ENCODE measurements at places on chromosomes 3 and 15.

DNA sequence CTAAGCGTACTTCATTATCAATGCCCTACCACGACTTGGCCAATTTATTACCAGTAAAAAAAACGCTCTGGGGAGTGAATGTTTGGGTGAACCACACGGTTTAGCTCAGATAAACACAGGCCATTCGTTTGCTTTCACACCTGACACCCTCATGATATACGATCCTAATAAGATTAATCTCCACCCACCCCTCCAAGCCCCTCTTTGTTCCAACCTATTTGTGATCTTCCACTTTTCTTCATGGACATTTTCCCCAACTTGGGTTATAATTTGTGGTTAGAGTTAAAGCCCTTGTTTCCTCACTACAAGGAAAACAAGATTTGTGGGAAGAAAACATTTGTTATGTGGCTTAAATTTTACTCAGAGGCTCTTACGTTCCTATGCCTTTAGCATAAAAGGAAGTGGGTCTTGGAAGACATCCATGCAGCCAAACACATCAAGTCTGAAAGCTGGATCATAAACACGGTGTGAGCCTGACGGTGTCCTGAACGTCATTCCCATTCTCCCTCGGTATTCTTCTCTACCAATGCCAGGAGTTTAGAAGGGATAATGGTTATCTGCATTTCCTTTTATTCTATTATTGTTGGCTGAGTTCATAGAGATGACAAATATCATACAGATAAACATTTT lies 518.9 kb downstream of the NR2F2 start:
- no peak for DNase-seq

DNA sequence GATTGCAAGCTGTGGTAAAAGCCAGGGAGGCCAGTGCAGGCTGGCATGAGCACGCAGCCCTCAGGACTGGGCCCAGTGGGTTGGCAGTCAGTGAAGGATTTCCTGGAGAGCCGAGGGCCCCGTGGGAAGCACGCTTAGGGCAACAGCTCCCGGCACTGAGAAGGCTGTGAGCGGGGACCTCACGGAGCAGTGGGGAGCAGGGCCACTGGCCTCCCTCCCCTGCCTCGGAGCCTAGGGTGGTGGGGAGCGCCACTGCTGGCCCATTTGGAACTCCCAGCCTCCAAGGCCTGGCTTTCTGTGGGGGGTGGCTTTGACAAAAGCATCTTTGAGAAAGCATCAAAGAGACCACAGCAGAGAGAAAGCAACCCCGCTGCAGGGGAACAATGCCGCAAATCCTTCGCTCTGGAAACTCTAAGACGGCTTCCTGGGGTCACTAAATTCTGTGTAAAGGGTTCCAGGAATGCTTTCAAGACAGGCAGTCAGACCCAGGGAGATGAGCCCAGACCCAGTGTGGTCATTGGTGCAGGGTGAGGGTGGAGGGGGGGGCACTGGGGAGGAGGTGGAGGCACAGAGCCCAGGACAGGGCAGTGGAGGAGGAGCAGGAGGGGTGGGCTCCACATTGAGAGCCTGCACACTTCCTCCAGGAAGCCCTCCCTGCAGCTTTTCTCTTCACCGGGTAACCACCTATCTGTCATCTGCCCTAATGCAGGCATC lies 9.5 kb upstream of the APBA2 start:
- no peak for DNase-seq

GRCh38 chr3:65439641-65440284 lies 599.0 kb downstream of the MAGI1 start:
- peak; percentile 34 for DNase-seq

DNA sequence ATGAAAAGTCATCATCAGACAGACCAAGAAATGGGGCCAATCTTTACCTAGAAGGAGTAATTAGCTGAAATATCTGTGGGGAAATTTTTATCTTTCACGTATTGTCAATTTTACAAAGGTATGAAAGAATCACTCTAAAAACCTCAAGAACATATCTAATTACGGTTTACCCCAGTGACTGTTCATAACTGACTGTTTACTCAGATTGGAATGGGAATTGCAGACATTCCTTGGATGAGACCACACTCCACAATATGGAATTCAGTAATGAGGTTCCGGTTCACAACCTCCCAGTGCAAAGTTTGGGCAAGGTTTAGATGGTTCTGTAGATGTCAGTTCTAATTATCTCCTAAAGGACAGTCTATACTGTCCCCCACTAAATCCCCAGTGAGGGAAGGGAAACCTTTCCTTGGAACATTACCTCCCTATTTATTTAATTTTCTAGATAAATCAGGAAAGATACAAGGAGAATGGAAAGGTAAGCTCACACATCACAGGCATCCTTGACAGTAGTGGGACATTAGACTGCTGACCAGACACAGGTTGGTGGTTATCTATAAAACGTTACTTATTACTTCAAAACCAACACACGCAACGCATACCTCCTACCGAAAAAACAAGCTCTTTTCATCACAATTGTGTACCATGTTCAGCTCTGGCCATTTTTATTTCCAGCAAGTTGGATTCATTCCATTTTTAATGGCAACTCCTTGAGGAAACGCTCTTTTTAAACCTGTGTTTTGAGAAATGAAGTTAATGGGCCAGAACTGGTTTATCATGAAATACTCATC lies 129.9 kb downstream of the RORA start:
- DNase-seq, result no peak

DNA sequence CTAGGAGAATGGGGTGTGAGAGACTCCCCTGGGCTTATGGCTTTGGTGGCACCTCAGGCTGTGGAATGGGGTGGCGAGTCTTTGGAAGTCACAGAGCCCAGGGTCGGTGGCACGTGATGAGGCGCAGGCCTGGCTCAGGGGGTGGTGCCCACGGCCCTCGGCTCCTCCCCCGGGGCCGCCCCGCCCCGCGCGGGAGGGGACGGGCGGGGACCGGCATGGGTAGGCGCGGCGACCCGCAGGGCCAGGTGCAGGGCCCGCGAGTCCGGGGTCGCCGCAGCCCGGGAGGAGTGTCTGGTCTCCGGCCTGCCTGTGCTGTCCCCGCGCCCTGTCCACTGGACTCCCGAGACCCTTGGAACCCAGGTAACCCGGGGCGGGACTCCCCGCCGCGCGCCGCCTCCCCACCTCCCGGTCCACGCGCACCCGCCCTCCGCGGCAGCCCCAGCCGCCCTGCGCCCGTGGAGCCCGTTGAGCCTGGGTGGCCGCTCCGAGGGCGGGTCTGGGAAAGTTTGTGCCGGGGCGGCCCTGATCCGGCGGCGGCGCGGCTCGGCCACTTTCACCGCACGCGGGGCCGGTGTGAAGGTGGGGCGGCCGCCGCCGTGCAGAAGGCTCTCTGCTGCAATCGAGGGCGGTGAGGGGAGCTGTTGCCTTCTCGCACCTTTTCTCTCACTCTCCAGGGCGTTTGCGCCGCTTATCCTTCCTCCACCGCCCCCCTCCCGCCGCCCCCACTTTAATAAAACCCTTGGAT lies at the start of gene PAQR5:
TSS of gene PAQR5 (plus strand) at position 216 of the 745 bp plus-strand sequence. CDS start 61,169 bp downstream, outside the sequence.
- no peak for DNase-seq

DNA sequence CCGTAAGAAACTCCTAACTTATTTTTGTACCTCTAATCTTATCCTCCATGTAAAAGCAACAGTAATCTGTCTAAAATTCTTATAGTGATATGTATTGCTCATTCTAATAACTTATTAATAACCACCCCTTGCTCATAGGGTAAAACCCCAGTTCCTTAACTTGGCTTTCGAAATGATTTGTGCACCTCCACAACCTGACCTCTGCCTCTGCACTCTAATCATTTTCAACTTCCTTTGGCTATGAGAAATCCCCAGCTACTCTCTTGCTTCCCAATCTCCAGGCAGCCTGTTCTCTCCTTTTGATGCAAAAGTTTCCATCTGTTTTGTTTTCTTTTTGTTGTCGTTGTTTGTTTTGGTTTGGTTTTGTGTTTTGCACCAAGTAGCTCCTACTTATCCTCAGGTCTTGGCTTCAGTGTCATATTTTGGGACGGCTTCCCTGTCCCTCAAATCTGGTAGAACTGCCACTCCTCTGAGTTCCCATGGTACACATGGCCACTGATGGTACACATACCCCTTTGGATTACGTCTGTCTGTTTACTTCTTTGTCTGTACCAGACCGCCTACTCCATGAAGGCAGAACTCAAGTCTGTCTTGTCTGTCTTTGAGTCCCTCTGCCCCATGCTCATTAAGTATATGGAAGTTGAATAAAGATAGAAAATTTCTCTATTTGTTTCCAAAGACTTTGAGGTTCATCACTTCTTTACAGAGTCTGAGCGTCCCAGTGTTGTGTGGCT lies 105.6 kb upstream of the TGFBR2 start:
- no peak for DNase-seq

- DNase-seq, result no peak
Observed at GRCh38 chr3:108106031-108106430, 15.2 kb upstream of the CD47 start.

DNA sequence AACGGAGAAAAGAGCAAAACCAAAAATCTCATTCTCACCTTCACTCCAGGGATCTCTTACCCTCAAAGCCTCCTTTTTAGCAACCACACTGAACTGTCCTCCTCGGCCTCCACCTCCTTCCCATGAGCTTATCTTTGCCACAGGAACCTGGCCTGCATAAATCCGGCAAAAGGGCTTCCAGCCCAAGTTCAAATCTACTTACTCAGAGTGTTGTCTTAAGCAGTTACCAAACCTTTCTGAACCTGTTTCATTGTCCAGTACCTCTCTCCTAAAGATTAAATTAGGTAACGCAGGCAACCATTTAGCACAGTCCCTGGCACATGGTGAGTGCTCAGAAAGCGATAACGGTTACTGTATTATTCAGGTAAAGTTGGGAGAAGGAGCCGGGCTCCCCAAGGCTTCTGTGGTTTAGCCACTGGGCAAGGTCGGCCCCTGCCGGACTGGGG lies 777 bp downstream of the CIB1 start:
- DNase-seq, result no peak

DNA sequence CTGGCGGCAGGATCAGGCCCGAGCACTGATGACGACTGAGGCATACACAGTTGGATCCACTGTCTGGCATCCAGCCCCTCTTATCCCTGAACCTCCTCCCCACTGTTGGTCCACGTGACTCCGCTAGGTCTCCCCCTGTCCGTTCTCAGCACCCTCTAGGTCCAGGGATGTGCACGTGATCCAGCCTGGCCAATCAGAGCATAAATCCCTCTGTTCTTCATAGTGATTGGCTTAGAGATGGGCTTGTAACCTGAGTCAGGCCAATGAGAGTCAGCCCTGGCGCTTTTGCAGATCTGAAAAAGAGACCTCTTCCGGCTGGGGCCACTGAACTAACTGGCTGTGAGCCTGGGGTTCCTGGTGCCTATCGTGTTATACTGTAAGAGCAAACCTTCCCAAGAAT lies 20.5 kb upstream of the IQSEC1 start:
- DNase-seq, result no peak

- DNase-seq, result peak; percentile 34
Observed at GRCh38 chr15:55407498-55408011, 604 bp downstream of the CCPG1 start.

GRCh38 chr3:139304383-139304782 lies 39.4 kb upstream of the MRPS22 start:
- no peak for DNase-seq

DNA sequence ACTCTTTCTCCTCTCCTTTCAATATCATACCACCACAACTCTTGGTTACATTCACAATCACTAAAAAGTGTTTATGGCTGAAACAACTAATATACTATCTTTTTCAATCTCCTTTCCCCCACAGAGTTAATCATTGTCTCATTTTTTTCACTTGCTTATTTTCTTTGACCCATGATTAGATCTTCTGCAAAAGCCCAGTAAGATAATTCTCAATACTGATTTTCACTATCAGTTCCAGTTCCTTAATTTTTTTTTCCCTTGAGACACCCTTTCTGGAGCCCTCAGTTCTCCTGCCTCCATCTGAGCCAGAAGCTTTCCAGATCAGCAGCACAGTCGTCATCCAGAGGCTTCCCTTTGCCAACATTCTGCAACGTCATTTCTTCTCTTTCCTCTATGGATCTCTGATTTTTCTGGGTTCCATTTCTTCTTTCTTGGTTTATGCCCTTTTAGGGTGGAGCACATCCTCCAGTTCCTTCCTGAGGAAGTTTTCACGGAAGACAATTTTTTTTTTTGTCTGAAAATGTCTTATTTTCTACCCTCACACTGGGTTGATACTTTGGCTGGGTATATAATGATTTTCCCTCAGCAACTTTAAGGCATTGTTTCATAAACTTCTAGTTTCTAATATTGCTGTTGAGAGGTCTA lies 88.7 kb upstream of the C15orf39 start:
- no peak for DNase-seq

DNA sequence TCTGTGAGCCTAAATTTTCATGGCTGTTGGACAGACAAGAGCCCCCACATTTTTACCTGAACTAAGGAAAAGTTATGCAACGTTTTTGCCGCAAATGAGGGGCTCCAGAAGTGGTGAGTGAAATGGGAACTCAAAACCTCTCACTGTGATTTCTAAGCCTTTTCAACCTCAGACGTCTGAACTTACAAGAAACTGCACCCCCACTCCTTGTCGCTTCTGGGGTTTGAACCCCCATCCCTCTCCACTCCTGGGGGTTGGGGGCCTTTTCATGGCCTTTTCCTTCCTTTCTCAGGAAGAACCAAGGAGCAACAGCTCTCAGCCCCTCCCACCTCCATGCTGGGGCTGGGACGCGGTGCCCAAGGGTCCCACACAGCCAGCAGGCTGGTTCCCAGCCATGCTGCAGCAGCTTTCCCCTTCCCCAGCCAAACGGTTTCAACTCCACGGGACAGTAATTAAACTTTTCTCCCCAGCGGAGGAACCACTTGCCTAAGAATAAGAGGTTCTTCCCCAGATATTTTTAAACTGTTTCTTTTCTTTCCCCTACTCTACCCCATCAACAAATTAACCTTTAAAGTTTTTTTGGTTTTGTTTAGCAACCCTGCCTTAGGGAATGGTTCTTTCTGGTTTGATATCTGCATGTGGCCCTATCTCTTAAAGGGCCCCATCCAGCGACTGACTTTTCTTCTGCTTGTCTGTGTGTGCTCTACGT lies 387.6 kb upstream of the CBLB start:
- DNase-seq, result no peak

GRCh38 chr3:58556001-58556400 lies 19.0 kb upstream of the ACOX2 start:
- no peak for DNase-seq
